ENCODE measurements at places on chromosomes 5 and 9. TPM values are rescaled to one million over a fixed set of nuclear protein-coding genes. Genes with fewer than 3 reads are reported as not detected.

EQTN gene
- not detected for total RNA-seq

GPR150 gene
- 0.18 TPM for total RNA-seq

OCLN gene
- total RNA-seq: 1.2 TPM

NR4A3 gene
- total RNA-seq: not detected

FBP1 gene
- total RNA-seq: not detected

SOX30 gene
- total RNA-seq: not detected

SPATA31A3 gene
- total RNA-seq: not detected

PCDHGA9 gene
- 0.86 TPM for total RNA-seq

All from myometrial cell (primary cell).